ENCODE measurements at places on chromosomes 5 and 9.

- DNase-seq = no peak
These were observed 131.2 kb downstream of the DAB2IP start for GRCh38 chr9:121782514-121783110.

- peak; percentile 28 for DNase-seq
These were observed 311.7 kb upstream of the ZNF608 start for GRCh38 chr5:125057912-125058826.

GRCh38 chr5:142952229-142952628 lies 182.1 kb downstream of the ARHGAP26 start:
- no peak for DNase-seq

- no peak for DNase-seq
These were observed 328.8 kb upstream of the PIK3R1 start for GRCh38 chr5:67886761-67887160.

DNA sequence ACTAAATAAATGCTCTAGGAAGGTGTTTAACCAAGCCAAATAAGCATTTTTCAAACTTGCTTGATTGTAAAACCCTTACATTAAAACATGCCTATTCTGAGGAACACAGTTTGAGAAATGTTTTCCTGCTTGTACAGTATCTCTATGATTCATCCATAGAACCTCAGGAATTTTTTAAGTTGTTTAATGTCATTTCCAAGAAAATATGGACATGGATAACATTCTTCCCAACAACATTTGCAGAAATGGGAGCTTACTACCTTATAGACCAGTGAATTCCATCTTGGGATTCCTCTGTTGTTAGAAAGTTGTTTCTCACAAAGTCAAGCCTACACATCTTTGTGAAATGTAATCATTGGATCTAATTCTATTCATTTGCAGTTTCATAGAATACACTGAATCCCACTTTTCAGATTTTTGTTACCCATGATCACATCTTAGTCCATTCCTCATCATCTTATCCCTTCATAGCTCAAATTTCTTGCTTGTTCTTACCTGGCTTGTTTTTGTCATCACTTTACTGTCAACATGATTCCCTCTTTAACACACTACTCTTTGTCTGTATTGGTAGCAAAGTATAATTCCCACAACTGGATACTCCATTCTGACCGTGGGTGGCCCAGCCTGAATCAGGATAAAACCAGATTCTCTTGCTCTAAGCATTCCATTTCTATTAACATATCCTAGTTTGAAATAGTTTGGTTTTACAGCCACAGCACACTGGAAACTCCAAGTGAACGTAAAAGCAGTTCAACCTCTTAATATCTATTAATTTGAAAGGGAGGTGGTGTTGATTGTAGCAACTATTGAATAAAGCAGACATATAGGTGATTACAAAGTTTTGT lies 49.4 kb upstream of the PAPPA start:
- no peak for DNase-seq

DNA sequence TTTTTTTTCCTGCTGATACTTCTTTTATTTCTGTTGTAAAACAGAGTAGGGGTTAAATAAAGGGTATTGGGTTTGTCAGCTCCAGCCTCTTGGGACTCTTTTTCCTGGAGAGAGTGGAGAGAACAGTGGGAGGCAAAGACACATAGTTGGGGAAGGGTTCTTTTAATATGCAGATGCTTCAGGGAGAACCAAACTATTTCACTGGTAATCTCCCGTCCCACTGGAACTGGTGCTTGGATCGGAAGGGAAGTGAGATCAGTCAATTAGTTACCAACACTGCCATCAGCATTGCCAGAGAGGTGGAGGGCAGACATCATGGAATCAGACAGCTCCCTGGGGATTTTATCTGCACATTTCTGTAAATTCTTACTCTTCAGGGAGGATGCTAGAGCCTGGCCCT lies 47.6 kb upstream of the ELOVL7 start:
- DNase-seq = no peak
